GOT3 (cell line): ENCODE measurements at places on chromosomes 4 and X.

- DNase-seq = no peak
Observed at GRCh38 chr4:159206427-159206871, 103.6 kb downstream of the RAPGEF2 start.

DNA sequence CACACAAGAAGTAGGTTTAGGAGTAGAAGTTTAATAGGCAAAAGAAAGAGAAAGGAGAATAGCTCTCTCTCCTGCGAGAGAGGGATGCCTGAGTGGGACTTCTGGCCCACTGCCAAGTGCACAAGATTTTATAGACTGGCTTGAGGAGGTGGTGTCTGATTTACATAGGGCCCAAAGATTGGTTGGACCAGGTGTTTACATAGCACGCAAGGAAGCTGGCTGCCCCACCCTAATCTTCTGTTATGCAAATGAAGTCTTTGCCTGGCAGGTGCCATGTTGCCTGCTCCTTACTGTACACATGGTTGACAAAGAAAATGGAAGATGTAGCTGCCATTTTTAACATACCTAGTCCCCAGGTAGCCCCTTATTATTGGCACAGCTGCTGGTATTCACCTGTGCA is 170.8 kb upstream of the GATB start:
- DNase-seq = no peak

DNA sequence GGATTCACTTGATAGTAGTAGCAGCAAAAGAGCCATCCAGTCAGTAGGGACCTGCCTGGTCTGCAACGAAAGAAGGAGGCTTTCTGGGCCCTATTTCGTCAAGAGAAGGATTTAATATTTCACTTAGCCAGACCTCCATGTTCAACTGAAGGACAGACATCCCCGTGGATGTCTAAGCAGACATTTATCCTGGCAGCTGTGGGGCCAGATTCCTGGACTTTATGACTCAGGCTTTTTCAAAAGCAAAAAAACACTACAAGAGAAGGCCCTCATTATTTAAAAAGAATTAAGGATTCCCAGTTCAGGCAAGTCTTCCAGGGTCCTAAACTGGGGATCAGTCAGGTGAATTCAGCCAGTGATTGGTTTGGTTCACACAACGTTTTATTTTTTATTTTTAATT is 88.5 kb upstream of the TSPAN5 start:
- no peak for DNase-seq

DNA sequence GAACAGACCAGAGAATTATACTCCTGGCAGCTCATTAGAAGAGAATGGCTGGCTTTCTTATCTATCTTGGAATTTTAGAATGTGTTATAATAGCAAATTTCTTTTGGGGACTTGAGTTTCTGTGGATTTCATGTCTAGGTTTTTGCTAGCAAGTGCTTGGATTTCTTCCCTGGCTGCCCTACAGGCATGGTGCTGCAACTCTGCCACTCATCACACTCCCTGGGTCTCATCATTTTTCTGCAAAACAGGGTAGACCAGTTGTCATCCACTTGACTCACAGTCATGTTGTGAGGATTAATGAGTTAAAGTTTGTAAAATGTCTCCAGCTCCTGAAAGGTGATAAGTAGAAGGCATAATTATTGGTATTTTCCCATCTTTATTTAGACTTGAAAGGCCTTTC is 60.7 kb upstream of the LCORL start:
- no peak for DNase-seq

GRCh38 chrX:70488856-70489255 is 44.2 kb downstream of the DLG3 start:
- no peak for DNase-seq

DNA sequence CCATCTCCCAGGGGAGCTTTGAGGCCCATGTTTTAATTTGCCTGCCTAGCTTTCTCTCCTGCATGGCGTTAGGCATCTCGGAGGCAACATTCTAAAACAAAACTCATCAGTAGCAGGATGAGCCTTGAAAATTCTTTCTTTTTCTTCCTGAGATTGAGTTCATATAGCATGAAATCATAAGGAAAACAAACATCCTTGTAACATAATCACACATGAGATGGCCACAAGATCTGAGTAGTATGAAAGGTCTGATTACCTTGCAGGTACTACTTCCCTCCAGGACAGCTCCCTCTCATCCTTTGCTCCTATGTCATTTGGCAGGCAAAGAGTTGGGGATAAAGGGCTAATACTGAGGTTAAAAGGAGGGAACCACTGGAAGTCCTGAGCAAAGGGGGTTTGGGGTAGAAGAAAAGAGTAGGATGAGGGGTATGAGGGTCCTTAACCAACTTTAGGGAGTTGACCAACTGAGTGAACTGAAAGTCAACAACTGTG is 37.5 kb upstream of the CXCL8 start:
- DNase-seq = no peak

GRCh38 chr4:98939438-98939837 is 10.5 kb upstream of the EIF4E start:
- DNase-seq = no peak

DNA sequence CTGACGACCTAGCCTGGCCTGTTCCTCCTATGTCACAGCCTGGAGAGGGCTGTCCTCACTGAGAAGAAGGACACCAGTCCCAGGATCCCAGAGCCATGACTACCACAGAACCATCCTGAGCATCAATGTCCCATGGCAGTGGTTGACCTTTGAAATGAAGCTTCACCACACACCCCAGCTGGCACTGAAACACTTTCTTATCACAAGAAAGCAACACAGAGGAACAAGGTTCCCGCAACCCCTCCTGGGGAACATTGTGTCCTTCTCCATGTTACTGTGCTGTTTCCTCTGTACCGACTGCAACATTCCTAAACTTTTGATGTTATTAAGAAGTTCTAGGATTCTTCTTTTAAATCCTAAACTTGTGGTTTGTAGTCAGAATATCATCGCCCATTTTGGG is 21.2 kb upstream of the FAM156A start:
- DNase-seq = no peak

DNA sequence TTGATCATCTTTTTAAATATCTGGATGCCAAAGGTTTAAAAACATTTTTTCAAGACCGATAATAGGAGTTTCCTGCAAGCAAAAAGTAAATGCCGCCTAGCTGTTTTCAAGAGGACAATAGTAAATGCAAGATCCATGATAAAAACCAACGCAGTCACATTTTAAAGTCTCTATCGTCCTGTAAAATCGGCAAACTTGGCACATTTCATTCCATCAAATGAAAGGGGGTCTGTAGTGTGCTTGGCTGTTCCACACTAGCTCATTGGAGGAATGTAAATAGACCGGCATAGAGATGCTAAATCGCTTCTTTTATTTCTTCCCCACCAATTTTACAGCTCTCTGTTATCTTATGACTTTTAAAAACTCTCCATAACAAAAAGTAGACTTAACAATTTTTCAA is 202.2 kb downstream of the NLGN4X start:
- DNase-seq = no peak

DNA sequence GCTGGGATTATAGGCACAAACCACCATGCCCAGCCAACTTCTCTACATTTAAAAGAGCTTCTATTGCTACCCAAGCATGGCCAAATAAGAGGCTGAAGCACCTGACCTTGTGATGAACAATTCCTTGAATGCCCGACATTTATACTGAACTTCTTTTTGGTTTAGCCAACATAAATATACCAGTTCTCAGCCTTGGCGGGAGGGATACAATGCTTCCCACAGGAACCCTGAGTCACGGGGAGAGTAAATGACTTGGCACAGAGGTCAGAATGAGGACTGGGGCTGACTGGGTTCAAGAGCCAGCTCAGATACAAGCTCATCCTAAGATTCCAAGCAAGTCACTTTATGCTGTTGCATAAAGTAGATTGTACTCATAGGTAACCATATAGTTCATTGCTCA is 6.1 kb downstream of the HOPX start:
- DNase-seq = no peak
